Gastrocnemius medialis (tissue), 4 donors: ENCODE measurements at places on chromosomes 7 and 10. TPM values are rescaled to one million over a fixed set of nuclear protein-coding genes. Genes with fewer than 3 reads are reported as not detected.

DNA sequence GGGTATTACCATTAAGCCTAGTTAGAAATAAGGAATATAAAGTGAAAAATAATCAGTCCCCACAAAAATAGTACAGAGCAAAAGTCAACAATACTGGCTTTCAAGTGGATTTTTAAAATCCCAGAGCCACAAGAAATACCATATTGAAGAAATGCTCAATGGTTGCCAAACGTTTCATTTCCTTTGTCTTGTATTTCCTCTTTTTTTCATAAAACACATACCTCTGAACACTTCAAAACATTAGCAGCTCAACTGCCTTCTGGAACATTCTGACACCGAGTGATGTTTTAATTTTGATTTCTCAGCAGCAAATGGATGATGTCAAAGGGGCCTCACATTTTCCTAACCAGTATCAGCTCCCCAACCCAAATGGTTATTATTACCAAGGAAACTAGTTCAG is 10.5 kb downstream of the NOD1 start:
- peak overlapping the region; percentile 65 for H3K27ac ChIP-seq
- DNase-seq, result no peak
- H3K4me3 ChIP-seq, result no peak overlapping the region
- H3K4me1 ChIP-seq, result peaks cover 68% of the 10 kb centered on the region
- no peaks in the 10 kb centered on the region for H3K27me3 ChIP-seq
- no peaks in the 10 kb centered on the region for H3K36me3 ChIP-seq

GRCh38 chr7:70502117-70502863 is 629.7 kb upstream of the GALNT17 start:
- H3K27ac ChIP-seq, result no peak overlapping the region
- no peaks in the 10 kb centered on the region for H3K27me3 ChIP-seq
- peaks cover 6% of the 10 kb centered on the region for H3K4me1 ChIP-seq

DNA sequence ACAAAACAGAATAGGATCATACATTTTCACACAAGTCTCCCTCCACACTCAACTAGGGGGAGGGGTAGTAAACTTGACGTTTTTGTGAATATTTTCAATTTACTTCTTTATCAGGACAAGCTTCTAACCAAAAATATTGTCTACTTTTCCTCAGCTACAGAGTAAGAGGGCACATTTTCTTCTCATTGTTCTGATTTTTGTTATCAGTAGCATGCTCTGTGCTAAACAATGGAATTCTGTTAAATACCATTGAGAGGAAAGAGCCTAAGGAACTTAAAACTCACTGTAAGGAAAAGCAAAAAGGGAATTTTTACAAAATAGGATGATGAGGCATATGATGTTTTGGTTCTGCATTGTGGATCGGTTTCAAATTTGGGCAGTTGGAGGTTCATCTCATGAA is 41.2 kb downstream of the ANLN start:
- H3K36me3 ChIP-seq, result no peaks in the 10 kb centered on the region
- no peaks in the 10 kb centered on the region for H3K27me3 ChIP-seq
- no peaks in the 10 kb centered on the region for H3K4me1 ChIP-seq

- no peak overlapping the region for H3K27ac ChIP-seq
- DNase-seq, result no peak
- no peaks in the 10 kb centered on the region for H3K27me3 ChIP-seq
- H3K36me3 ChIP-seq, result peaks cover 23% of the 10 kb centered on the region
Measured at GRCh38 chr7:38223306-38223705, 45.3 kb downstream of the STARD3NL start.

- no peaks in the 10 kb centered on the region for H3K36me3 ChIP-seq
- no peak overlapping the region for H3K4me3 ChIP-seq
- H3K27ac ChIP-seq, result no peak overlapping the region
- DNase-seq, result no peak
Measured at GRCh38 chr7:85851571-85852193, 664.8 kb upstream of the SEMA3D start.

- H3K4me1 ChIP-seq, result no peaks in the 10 kb centered on the region
- DNase-seq, result no peak
- no peaks in the 10 kb centered on the region for H3K36me3 ChIP-seq
- no peak overlapping the region for H3K4me3 ChIP-seq
- H3K27ac ChIP-seq, result no peak overlapping the region
Measured at GRCh38 chr7:151431768-151432311, 8.1 kb downstream of the CRYGN start.

- no peak overlapping the region for H3K4me3 ChIP-seq
- H3K27me3 ChIP-seq, result no peaks in the 10 kb centered on the region
- no peaks in the 10 kb centered on the region for H3K36me3 ChIP-seq
- peak overlapping the region; percentile 33 for H3K27ac ChIP-seq
- peaks cover 17% of the 10 kb centered on the region for H3K4me1 ChIP-seq
- DNase-seq, result peak; percentile 29
Measured at GRCh38 chr7:24828891-24829661, 71.8 kb upstream of the GSDME start.

C10orf105 gene
- not detected for total RNA-seq

TES gene
- 8.7 TPM for total RNA-seq

DNA sequence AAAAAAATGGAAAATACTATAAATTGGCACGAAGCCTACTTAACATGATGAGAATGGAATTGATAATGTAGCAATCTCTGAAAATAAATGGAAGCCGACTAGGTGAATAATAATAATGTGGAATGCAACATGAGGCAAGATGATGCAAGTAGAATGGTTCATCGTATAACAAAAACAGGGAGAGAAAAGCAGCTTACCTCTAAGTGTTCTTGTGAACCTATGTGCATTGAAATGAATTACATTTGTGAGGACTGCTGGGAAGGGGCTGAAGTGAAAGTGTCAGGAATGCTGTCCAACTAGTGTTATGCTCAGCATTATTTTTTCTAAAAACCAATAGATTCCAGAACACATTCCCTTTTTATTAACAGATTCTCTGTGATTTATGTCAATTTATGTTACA is 440.6 kb upstream of the LRRN3 start:
- no peaks in the 10 kb centered on the region for H3K4me1 ChIP-seq
- H3K36me3 ChIP-seq, result no peaks in the 10 kb centered on the region
- no peak overlapping the region for H3K4me3 ChIP-seq
- H3K27me3 ChIP-seq, result no peaks in the 10 kb centered on the region
- no peak overlapping the region for H3K27ac ChIP-seq

GATA3 gene
- total RNA-seq, result 0.61 TPM

JCAD gene
- 12.1 TPM for total RNA-seq

GRCh38 chr10:78614267-78614666 is 454.5 kb upstream of the ZMIZ1 start:
- no peaks in the 10 kb centered on the region for H3K27me3 ChIP-seq
- no peaks in the 10 kb centered on the region for H3K4me1 ChIP-seq
- H3K4me3 ChIP-seq, result no peak overlapping the region
- no peaks in the 10 kb centered on the region for H3K36me3 ChIP-seq

DNA sequence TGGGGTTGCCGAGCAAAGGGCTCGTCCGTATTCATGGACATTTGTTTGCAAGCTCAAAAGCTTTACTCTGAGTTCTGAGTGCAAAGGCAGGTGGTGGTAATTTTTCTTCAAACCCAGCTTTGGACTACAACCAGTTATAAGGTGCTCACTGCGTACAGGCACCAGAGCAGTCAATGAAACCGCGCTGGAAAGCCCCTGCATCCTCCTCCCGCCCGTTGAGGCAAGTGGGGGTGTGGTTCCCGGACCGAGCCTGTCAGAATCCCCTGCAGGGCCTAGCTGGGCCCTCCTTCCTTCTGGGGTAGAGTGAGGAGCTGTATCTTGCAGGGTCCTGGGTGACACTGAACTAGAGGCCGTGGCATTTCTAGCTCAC is 22.3 kb downstream of the AMZ1 start:
- no peak for DNase-seq
- no peak overlapping the region for H3K27ac ChIP-seq
- peaks cover 4% of the 10 kb centered on the region for H3K4me1 ChIP-seq

DNA sequence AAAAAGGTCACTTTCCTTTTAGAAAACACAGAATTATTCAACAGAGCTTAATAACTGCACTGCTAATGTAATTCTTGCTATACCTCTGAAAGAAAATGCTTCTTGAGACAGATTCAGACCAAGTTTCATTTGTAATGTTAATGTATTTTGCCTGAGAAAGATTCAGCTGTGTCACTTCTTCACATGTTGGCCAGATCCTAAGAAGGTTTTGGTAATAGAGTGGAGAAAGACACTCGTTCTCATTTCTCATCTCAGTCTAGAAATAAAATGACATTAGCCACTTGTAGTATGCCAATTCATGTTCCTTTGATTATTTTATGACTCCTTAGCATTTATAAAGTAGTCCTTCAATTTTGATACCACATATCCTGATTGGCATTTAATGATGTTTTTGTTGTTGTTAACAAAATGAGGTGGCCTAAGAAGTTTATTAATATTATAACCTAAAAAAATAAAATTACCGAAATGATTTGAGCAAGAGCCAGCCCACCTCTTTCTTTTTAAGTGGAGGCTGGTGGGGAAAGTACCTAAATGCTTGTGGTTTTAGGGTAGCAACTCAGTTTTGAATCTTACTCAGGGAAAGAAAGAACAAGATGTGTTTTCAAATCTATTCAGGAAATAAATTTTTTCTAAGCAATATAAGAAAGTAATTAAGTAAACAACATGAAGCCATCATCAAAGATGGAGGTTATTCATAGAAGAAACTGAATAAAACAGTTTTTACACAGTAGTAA is 16.4 kb upstream of the ELAPOR2 start:
- DNase-seq, result no peak
- no peaks in the 10 kb centered on the region for H3K36me3 ChIP-seq
- H3K4me3 ChIP-seq, result no peak overlapping the region
- H3K27me3 ChIP-seq, result no peaks in the 10 kb centered on the region
- H3K4me1 ChIP-seq, result no peaks in the 10 kb centered on the region

DNA sequence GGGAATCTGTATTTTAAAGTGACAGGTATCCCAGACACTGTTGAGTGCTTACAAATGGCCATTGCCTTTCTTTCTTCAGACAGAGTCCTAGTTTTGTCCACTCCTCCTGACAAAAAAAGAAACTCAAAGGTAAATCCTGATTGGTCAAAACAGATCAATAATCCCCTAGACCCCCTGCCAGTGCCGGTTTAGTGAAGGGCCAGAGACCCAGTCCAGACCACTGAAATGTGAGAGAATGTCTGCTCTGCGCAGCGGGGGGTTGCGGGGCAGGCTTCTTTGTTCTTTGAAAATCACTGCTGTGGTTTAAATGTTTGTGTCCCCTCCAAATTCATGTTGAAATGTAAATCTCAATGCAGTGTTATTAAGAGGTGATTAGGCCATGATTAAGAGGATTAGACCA is 177.7 kb upstream of the GPR26 start:
- no peaks in the 10 kb centered on the region for H3K27me3 ChIP-seq
- DNase-seq, result no peak
- H3K27ac ChIP-seq, result no peak overlapping the region
- no peak overlapping the region for H3K4me3 ChIP-seq
- no peaks in the 10 kb centered on the region for H3K4me1 ChIP-seq
